AG20443 (cell line): ENCODE measurements at places on chromosomes 2 and 18.
A peak's percentile ranks its signal among the peaks of the same experiment; 100 is the strongest.

DNA sequence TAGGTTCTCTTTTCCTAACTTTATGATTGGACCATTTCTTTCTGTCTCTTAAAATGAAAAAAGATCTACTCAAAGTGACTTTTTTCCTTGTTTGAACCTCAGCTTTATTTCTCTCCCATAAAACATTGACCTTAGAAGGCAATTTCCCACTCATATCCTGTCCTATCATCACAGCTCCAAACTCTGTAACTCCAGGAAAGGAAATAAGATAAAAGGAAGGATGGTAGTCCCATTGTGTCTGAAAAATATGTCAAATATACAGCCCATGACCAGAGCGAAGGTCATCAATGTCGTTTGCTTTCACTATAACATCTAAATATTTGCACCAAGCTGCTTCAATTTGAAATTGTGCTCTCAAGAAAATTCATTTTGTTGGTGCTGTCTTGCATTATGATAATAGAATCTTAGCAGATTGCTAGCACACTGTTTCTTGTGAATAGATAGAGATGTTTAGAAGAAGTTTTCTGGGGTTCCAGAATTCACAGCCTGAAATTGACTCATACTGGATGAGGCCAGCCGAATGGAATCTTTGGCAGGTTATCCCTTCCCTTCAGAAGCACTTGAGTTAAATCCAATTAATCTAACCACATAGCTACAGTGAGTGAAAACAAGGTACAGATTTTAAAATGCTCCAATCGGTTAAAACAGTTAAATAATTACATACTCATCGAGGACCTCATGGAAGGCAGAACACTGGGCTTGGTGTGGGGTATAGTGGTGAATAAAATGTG lies 95.1 kb downstream of the CRIM1 start:
- peak; percentile 69 for DNase-seq

DNA sequence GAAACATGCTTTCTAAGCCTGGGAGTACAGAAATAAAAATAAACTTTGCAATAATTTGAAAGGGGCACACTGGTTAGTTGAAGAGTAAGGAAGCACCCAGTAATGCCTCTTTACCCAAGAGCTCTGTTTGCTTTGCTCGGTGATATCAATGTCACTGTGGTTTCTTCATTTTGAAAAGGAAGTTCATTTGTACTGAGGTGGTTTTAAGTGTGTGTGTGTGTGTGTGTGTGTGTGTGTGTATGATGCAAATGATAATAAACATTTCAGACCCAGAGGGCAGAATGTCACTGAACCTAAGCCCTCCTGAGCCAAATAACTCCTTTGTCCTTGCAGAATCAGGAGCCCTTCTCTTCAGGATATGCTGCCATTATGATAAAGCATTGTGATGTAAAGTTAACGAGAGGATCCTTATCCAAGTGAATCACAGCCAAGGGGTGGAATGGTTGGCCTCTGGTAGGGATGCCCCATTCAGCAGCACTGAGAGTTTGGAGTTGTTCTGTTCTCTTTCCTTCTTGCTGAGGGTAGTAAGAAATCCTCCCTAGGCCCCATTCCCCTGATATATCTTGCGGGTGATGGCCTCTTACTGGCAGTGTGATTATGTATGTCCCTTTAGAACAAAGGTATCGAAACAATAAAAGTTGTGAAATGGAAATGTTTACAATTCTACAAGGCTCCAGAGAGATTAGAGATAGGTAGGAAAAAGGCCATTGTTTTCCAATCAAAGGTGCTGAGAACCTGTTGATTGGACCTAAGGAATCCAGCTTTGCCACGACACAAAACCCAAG lies 7.6 kb downstream of the ITGA6 start:
- no peak for DNase-seq

GRCh38 chr18:58308463-58308862 lies 264.4 kb downstream of the NEDD4L start:
- no peak for DNase-seq

DNA sequence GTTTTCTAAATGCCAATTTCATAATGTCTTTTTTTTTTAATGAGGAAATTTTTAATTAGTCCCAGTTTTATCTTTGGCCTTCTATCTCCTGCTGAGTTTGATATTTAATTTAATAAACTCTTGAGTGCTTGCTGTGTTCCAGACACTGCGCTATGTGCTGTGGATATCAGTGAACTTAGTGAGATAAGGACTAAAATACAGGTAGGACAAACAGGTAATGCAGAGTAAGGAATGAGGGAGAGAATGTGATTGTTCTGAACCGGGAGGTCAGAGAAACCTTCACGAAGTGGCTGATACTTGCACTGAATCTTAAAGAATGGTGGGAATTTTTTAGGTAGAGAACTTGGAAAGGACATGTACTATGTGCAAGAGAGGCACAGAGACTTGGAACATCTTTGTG lies 28.2 kb downstream of the TTC27 start:
- no peak for DNase-seq

GRCh38 chr2:37156071-37156856 lies 516 bp downstream of the EIF2AK2 start:
- peak; percentile 72 for DNase-seq

DNA sequence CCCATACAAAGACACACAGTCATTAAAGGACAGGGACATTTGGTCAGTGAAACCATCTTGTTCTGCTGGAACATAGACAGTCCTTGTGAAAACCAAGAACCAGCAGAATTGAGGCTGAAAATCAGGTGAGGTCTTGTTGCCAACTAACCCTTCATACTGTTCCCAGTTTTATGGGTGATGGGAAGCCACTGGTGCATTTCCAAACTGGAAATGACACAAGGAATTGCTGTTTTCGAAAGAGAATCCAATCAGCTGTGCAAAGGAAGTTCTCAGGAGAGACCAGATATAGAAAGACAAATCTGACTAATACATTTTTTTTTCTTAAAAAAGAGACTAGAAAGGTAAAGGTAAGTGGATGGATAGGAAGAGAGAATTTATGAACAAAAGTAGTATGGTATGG lies 948.2 kb downstream of the TSN start:
- no peak for DNase-seq

DNA sequence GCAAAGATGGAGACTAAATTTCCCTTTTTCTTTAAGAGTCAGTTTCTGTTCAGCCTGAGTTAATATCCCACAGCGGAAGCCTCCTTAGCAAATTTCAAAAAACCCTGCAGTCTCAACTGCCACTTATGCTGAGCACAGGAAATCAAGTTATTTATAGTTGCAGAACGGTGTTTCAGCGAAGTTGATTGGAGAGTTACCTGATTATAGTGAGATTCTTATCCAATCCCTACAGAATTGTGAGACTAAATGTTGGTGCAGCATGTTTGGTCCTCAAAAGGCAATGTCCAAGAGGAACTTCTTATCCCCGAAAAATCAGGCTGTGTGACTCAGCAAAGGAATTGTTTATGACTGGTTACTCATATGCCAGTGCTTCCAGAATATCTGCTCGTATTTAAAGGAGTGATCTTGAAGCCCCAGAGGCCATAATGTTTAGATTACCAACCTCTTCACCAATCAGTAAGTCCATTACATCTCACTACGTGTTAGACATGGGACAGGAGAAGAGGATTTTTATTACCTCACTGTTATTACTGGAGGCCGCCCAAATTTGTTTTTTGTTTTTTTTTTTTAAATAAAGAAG lies 67.9 kb downstream of the LRRFIP1 start:
- DNase-seq, result peak; percentile 46

DNA sequence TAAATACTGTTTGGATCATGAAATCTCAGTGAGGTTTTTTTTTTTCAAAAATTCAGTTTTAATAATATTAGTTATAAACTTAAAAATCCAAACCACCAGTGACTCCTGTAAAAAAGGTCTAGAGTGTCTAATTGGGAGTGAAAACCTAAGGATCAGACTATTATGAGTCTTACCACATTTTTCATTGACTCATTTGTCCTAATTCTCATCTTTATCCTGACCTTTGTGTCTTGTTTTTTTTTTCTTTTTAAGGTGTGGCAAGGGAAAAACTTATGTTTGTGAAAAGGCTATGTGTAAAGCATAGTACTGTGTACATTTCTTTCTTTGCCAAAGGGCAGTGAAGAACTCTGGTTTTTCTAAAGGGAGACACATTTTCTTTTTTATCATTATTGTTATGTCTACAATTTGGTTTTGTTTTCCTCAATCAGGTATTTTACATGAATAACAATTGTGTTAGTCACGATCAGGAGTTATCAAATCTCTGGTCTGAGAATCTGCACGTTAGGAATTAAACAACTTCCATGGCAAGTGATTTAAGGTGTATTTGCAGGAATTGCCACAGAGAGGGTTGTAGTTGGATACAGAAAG lies 52.6 kb downstream of the RHBDD1 start:
- no peak for DNase-seq

- DNase-seq, result no peak
Measured at GRCh38 chr18:70165936-70166335, 39.6 kb downstream of the RTTN start.

GRCh38 chr18:59458575-59458974 lies 99.5 kb upstream of the LMAN1 start:
- no peak for DNase-seq

DNA sequence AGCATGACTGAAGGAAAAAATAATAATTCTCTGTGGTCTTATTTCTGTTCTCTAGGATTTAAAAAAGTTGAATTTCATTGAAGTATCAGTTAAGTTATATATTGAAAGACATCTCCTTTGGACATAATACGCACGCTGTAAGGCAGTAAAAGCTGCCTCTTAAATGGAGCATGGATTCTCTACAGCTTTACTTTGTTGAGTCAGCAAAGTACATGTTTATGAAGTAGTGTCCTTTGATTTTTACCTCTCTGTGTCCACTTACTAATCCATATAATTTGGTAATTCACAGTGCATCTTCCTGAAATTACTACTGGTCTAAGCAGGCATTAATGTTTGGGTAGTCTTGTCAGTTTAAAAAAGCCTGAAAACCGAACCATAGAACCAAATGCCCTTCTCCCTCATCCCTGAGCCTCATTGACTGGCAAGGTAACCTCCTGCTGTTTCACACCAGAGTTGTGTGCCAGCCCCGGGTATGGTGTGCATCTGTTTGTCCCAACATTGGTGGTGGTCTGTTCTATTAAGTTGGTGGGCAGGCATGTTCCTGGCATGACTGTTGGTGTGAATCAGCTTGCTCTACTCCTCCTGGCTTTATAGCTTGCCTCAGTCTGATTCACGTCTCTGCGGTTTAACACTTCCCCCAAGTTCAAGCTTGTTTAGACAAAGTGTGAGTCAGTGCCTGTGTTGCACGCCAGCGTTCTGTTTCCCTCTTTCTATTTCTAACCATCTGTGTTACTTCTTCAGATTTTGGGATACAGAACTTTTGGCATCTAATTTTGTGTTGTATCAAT lies 71.0 kb upstream of the ITM2C start:
- peak; percentile 91 for DNase-seq

DNA sequence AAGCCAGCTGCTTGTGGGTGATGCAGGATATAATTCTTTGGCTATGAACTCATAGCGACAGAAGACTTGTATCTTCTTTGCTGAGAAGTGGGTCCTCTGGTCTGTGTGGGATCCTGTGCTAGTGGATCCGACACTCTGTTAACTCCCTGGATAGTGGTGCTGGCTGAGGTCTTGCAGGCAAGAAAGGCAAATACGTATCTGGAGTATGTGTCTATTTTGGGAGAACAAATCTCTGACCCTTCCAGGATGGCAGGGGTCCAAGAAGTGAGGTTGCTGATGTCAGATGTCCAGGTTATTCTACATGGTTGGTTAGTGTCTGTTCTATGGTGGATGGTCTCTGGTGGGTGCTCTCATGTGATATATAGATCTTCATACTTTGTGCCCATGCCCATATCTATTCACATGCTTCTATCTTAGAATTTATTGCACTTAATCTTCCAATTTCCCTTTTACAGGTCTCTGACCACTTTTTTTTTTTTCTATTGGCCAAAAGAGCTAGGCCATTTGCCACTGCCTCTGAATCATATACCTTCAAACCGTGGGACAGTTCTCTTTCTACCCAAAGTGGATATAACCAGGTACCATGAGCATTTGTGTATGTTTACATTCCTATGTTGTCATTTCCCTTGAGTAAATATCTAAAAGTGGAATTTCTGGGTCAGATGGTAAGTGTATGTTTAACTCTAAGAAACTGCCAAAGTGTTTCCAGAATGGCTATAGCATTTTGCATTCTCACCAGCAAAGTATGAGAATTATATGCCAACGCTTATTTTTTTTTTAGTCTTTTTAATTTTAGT lies 45.1 kb upstream of the RBMS1 start:
- no peak for DNase-seq

DNA sequence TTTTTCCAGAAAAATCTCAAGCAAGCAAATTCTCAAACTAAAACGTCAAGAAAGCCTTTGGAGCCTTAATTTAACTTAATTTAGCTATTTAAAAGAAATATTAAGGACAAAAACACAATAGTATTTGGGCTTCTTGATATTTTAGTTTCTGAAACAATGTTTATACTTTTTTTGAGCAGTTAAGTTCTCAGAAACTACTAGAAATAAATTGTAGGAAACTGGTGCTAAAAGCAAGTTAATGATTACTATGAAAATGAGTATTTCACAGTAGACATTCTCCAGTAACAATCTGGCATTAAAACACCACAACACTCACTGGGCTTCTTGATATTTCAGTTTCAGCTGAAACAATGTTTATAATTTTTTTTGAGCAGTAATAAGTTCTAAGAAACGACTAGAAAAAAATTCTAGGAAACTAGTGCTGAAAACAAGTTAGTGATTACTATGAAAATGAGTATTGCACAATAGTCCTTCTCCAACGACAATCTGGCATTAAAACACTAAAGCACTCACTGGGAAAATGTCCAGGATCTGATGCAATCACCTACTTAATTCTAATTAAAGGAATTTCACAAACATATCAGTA lies 45.1 kb downstream of the TRAK2 start:
- DNase-seq, result peak; percentile 61

DNA sequence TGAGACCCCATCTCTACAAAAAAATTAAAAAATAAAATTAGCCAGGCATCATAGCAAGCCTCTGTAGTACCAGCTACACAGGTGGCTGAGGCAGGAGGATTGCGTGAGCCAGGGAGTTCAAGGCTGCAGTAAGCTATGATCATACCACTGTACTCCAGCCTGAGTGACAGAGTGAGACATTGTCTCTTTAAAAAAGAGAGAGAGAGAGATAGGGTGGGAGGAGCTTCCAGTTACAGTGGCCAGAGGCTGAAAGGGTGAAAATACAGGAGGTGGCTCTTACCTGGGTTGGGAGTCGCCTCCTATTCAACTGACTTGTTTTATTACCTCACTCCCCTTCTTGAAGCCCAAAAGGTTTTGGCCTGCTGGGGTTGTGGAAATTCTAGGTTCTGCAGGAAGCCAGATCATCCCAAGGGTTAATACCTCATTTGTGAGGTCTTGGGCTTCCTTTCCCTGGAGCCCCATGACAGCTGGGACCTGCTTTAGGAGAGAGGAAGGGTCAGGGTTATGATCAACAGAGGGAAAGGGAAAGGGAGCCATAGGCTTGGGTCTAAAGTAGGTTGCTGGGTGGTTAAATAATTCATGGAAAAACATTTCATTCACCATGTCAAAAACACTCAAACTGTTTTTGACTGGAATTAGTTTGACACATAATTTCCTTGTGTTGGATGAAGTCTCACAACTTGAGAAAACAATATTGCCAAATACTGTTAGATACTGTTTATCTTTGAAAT lies 17.4 kb downstream of the DYNC2LI1 start:
- DNase-seq, result no peak

DNA sequence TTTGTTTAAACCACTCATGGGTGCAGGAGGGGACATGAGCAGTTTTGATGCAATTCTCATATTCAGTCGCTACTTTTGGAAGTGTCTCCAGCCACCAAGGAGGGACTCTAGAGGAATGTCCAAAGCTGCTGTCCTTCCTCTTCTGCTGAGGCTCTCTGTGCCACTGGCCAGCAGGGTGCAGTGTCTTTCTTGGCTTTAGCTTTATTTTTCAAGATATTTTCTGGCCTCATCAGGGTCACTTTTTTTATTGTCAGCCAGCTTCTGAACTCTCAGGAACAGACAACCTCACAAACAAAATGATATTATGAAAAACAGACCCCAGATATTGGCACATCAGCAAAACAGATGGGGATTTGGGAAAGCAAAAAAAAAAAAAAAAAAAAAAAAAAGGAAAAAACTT lies 289.3 kb upstream of the ZSWIM2 start:
- peak; percentile 45 for DNase-seq
